ENCODE measurements at places on chromosomes 6 and 20.

DNA sequence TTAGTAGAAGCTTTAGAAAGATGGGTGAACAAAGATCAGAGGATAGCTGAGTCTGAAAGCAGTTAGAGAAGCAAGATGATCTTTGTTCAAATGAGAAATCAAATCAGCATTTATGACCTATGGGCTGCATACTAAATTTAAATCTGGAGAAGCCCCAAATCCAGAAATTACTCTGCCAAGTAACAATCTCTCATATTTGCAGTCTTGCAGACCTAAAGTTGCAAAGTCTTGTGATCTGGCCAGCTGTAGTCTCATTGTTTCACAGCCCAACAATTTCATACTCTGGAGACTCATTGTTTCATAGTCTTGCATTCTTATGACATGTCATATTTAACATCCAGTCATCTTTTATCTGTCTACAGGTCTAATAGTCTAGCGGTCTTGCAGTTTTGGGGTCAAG is 364.9 kb upstream of the RSPO3 start:
- no peak overlapping the region for H3K4me3 ChIP-seq
- H3K4me1 ChIP-seq = no peaks in the 10 kb centered on the region
- no peak overlapping the region for H3K27ac ChIP-seq
- H3K36me3 ChIP-seq = no peaks in the 10 kb centered on the region
- H3K27me3 ChIP-seq = no peaks in the 10 kb centered on the region

GRCh38 chr6:8958894-8959511 is 523.7 kb upstream of the SLC35B3 start:
- no peaks in the 10 kb centered on the region for H3K27me3 ChIP-seq
- DNase-seq = no peak
- H3K36me3 ChIP-seq = no peaks in the 10 kb centered on the region
- no peaks in the 10 kb centered on the region for H3K4me1 ChIP-seq
- H3K27ac ChIP-seq = no peak overlapping the region

- no peak overlapping the region for H3K4me3 ChIP-seq
- H3K36me3 ChIP-seq = no peaks in the 10 kb centered on the region
- no peaks in the 10 kb centered on the region for H3K4me1 ChIP-seq
These were observed 163.4 kb downstream of the UBE3D start for GRCh38 chr6:82902290-82902689.

DNA sequence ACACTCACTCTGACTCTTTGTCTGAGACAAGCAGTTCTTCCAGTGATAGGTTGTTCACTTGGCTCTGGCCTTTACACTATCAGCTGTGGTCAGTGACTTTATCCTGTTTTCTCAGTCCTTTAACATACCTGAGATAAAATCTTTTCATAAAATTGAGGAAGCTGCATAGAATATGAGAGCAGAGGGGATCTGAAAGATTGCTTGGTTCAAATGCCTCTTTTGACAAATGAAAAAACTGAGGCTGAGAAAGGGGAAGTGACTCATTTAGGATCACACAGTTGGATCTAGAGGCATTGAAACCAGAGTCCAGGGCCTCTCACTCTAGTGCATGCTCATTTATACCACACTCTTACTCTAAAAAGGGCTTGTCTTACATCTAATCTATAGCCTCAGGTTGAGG is 277.0 kb upstream of the TBX18 start:
- no peak for DNase-seq
- H3K27ac ChIP-seq = no peak overlapping the region
- no peaks in the 10 kb centered on the region for H3K27me3 ChIP-seq
- H3K36me3 ChIP-seq = no peaks in the 10 kb centered on the region
- H3K4me3 ChIP-seq = no peak overlapping the region

- H3K27me3 ChIP-seq = peaks cover 2% of the 10 kb centered on the region
- H3K4me1 ChIP-seq = peaks cover 25% of the 10 kb centered on the region
- DNase-seq = peak; percentile 7
- no peak overlapping the region for H3K27ac ChIP-seq
- H3K36me3 ChIP-seq = no peaks in the 10 kb centered on the region
These were observed 205.4 kb upstream of the CST7 start for GRCh38 chr20:24743641-24744040.

- H3K4me1 ChIP-seq = peaks cover 1% of the 10 kb centered on the region
- H3K27ac ChIP-seq = no peak overlapping the region
- DNase-seq = no peak
- H3K36me3 ChIP-seq = no peaks in the 10 kb centered on the region
- no peak overlapping the region for H3K4me3 ChIP-seq
These were observed 299.2 kb downstream of the UBE3D start for GRCh38 chr6:82766476-82766875.

- H3K27me3 ChIP-seq = peaks cover 18% of the 10 kb centered on the region
- peaks cover 23% of the 10 kb centered on the region for H3K4me1 ChIP-seq
- DNase-seq = peak; percentile 82
- H3K4me3 ChIP-seq = peak overlapping the region; percentile 12
- H3K36me3 ChIP-seq = peaks cover 41% of the 10 kb centered on the region
These were observed 7.8 kb downstream of the IL22RA2 start for GRCh38 chr6:137165375-137166246.

GRCh38 chr6:130613176-130613575 is 214.0 kb upstream of the SMLR1 start:
- H3K36me3 ChIP-seq = peaks cover 3% of the 10 kb centered on the region
- no peak overlapping the region for H3K4me3 ChIP-seq
- H3K27me3 ChIP-seq = no peaks in the 10 kb centered on the region
- no peaks in the 10 kb centered on the region for H3K4me1 ChIP-seq

- peaks cover 9% of the 10 kb centered on the region for H3K36me3 ChIP-seq
- H3K4me3 ChIP-seq = peak within 1 kb of the TSS; percentile 86
- H3K27ac ChIP-seq = peak within 1 kb of the TSS; percentile 83
- H3K27me3 ChIP-seq = peaks cover 33% of the 10 kb centered on the region
- peaks cover 26% of the 10 kb centered on the region for H3K4me1 ChIP-seq
These were observed at the start of gene PPT2 for GRCh38 chr6:32153564-32154513. Gene PPT2, plus strand, starts transcription at chr6:32154141. Its CDS starts 454 bp downstream, at chr6:32154595.

DNA sequence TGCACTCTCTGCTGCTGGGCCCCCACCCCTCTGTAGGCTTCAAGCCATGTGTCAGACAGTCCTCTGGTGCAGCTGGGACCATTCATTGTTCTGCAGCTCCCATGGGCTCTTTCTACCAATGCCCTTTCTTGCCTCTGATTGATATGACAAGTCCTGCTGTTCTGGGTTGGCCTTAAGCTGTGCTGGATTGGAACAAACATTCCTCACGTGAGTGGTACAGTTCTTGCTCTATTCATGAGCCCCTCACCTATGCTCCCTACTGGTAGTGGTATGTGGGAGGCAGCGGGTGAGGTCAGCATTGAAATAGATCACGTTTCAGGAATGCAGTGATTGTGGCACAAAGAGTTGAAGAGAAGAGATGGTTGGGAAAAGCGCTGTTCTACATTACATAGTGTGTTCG is 48.8 kb upstream of the RALY start:
- H3K4me1 ChIP-seq = no peaks in the 10 kb centered on the region
- H3K27ac ChIP-seq = no peak overlapping the region
- H3K36me3 ChIP-seq = peaks cover 3% of the 10 kb centered on the region

GRCh38 chr6:166597711-166598440 is 11.4 kb upstream of the RAMACL start:
- H3K4me1 ChIP-seq = no peaks in the 10 kb centered on the region
- H3K27me3 ChIP-seq = no peaks in the 10 kb centered on the region
- no peak for DNase-seq
- H3K36me3 ChIP-seq = no peaks in the 10 kb centered on the region
- H3K4me3 ChIP-seq = no peak overlapping the region

DNA sequence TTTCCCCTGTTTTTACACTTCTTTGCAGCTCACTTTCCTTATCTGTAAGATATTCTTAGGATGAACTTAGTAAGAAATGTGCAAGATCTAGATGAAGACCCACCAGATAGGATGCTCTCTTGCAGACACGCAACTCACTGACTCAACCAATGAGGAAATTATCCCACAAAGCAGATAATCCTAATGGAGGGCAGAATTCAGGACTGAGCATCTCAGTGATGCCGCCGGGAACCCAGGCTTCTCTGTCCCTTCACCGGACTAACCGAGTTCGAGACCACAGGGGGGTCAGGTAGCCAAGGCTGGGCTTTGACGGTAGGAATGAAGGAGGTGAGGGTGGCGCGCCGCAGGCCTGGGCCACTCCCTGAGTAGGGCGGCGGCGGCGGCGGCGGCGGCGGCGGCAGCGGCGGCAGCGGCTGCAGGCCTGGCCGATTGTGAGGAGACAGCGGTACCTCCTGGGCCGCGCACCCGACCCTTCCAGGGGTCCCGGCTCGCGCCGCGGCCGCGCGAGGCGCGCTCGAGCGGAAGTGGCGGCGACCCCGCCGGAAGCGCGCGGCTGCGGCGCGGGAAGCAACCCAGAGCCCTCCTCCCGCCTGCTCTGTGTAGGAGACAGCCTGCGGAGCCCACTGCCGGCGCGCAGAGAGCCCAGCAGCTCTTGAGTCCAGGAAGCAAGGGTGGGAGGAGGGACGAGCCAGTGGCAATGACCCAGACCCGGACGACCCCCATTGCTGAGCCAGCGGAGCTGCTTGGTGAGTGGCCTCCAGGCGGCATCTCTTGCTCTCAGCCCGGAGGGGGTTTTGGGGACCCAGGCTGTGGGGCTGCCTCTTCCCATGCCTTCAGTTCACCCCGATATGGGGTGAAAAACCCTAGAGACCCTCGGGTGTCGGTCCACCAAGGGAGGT is at the start of gene KHDC1:
TSS of gene KHDC1 (minus strand) at position 526 of the 899 bp plus-strand sequence. CDS start 20,679 bp downstream, outside the sequence.
- H3K36me3 ChIP-seq = peaks cover 19% of the 10 kb centered on the region
- peak within 1 kb of the TSS; percentile 80 for H3K4me3 ChIP-seq
- H3K27ac ChIP-seq = peak within 1 kb of the TSS; percentile 84
- peaks cover 33% of the 10 kb centered on the region for H3K4me1 ChIP-seq
- no peaks in the 10 kb centered on the region for H3K27me3 ChIP-seq
- peak; percentile 78 for DNase-seq

- no peak overlapping the region for H3K4me3 ChIP-seq
- DNase-seq = no peak
- no peaks in the 10 kb centered on the region for H3K4me1 ChIP-seq
These were observed 9.4 kb upstream of the ANGPT4 start for GRCh38 chr20:925516-925915.

- no peak overlapping the region for H3K4me3 ChIP-seq
- no peaks in the 10 kb centered on the region for H3K36me3 ChIP-seq
- H3K4me1 ChIP-seq = peaks cover 22% of the 10 kb centered on the region
- H3K27ac ChIP-seq = no peak overlapping the region
These were observed 28.4 kb downstream of the LYRM2 start for GRCh38 chr6:89610149-89610642.

DNA sequence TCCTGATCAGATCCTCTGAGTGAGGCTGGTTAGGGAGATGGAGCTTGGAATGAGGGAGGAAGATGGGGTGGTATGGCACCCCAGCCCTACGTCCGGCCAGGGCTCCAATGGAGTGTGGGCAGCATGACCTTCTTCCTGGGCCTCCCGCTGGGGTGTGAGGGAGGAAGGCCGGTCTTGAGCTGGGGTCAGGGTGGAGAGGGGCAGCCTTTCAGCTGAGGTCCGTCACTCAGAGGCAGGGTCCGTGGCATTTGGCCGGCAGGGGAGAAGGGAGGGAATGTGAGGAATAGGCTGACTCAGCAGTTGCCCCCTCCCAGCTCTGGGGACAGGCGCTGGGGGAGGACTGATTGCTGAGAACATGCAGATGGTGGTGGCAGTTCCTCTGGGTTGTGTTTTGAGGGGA is 25.5 kb upstream of the VEGFA start:
- H3K36me3 ChIP-seq = no peaks in the 10 kb centered on the region
- no peak overlapping the region for H3K4me3 ChIP-seq
- H3K27ac ChIP-seq = no peak overlapping the region
- peaks cover 22% of the 10 kb centered on the region for H3K27me3 ChIP-seq
- no peak for DNase-seq

DNA sequence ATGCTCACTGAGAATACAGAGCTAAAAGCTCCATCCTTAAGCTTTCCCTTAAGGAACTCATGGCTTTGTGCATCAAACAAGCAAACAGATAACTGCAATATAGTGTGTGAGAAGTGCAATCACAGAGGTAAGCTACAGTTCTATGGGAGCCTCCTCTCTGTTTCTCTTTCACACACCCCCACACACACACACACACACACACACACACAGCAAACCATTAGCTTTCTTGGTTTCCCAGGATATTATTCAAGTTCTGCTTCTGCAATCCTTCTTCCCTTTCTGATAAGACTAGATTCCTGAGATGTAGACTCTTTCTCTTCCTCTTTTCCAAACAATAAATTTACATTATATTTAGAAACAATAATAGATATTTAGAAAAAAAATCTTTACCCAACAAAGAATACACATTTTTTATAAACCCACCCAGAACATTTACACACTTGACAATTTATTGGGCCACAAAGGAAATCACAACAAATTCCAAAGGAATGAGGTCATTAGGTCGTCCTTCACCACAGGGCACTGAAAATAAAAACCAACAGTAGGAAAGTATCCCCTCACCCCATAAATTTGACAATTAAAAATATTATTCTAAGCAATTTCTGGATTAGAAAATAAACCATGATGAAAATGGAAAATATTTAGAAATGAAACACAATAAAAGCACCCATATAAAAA is 9.3 kb upstream of the GFOD1 start:
- H3K4me3 ChIP-seq = no peak overlapping the region
- peaks cover 2% of the 10 kb centered on the region for H3K27me3 ChIP-seq
- no peaks in the 10 kb centered on the region for H3K4me1 ChIP-seq
- no peak overlapping the region for H3K27ac ChIP-seq
- no peak for DNase-seq
- no peaks in the 10 kb centered on the region for H3K36me3 ChIP-seq

DNA sequence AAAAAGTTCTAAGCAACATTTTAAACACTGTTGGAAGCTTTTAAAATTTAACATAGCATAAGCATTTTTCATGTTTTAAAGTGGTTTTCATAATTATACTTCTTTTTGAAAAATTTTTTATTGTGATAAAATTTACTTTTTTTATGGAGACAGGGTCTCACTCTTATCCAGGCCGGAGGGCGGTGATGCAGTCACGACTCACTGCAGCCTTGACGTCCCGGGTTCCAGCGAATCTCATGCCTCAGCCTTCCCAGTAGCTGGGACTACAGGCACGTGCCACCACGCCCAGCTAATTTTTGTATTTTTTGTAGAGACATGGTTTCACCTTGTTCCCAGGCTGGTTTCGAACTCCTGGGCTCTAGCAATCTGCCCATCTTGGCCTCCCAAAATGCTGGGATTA is 46.1 kb upstream of the TULP4 start:
- H3K27ac ChIP-seq = no peak overlapping the region
- peaks cover 4% of the 10 kb centered on the region for H3K36me3 ChIP-seq
- H3K27me3 ChIP-seq = no peaks in the 10 kb centered on the region
- peaks cover 20% of the 10 kb centered on the region for H3K4me1 ChIP-seq

GRCh38 chr6:118810420-118811027 is 83.4 kb upstream of the ASF1A start:
- H3K36me3 ChIP-seq = peaks cover 24% of the 10 kb centered on the region
- no peaks in the 10 kb centered on the region for H3K27me3 ChIP-seq
- peak overlapping the region; percentile 94 for H3K27ac ChIP-seq
- H3K4me1 ChIP-seq = peaks cover 58% of the 10 kb centered on the region
- peak overlapping the region; percentile 45 for H3K4me3 ChIP-seq
